ENCODE measurements at places on chromosomes 6 and 20.

- DNase-seq = no peak
Observed at GRCh38 chr6:8939615-8940014, 504.3 kb upstream of the SLC35B3 start.

GRCh38 chr6:8181160-8181881 is 79.0 kb upstream of the EEF1E1 start:
- DNase-seq = no peak

DNA sequence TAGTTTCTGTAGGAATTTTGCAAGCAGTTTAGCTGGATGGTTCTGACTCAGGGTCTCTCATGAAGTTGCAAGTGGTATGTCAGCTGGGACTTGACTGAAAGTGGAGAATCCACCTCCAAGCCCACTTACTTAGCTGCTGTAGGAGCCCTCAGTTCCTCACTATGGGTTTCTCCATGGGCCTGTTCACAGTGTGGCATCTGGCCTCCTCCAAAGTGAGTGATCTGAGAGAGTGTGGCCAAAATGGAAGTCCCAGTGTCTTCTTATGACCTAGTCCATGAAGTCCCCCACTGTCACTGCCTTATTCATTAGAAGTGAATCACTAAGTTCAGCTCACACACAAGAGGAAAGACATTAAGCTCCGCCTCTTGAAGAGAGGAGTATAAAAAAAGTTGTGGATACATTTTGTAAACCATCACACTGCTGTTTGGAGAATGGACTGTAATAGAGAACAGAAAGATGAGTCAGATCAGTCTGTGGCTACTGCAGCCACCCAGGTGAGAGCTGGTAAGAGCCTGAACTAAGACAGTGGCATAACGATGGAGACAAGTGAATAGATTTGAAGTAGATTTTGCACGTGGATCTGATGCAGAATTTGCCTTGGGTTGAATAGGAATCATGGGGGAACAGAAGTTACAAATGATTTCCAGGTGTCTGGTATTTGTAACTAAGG is 4.9 kb upstream of the NELFCD start:
- DNase-seq = no peak

DNA sequence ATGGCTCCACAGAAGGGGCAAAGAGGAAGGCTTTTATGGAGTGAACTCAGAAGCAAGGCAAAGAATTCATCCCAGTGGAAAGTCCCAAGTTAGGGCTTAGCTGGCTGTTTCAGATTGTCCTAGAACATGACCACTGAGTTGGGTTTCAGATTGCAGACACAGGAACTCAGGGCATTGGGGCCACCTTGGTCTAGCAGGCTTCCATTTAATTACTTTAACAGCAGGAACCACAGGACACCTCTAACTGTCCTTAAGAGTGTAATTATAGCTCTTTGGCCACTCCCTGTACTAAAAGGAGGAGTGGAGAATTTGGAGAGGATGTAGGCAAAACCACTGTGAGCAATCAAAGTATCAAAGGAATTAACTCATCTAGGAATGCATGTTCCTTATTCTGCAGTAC is 150.6 kb upstream of the AGPAT4 start:
- no peak for DNase-seq

DNA sequence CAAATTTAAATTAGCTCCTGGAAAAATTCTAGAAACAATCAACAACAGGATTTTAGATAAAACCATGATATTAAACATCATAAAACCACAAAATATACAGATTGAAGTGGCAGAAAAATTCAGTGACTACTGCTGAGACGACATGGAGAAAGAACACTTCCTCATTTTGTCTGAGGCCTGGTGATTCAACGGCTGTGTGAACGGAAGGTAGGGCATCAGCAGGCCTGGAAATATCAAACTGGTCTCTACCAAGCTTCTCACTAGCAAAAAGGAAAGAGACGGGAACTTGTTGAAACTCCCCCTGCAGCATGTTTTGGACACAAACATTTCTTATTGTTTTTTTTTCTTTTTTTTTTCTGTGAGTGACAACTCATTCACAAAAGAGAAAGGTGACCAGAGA is 58.0 kb upstream of the AHI1 start:
- DNase-seq = no peak

GRCh38 chr20:40524071-40524470 is 165.0 kb downstream of the MAFB start:
- DNase-seq = no peak

GRCh38 chr6:18632670-18633410 is 245.7 kb downstream of the RNF144B start:
- DNase-seq = no peak

DNA sequence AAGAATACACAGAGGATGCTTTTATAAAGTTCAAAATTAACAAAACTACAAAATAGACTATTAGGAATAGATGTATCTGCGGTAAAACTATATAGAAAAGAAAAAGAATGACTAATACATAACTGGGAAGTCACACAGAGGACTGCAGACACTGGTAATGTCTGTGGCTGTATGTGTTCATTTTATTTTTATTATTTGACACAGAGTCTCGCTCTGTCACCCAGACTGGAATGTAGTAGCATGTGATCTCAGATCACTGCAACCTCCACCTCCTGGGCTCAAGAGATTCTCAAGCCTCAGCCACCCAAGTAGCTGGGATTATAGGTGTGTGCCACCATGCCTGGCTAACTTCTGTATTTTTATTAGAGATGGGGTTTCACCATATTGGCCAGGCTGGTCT is 38.9 kb downstream of the ESF1 start:
- no peak for DNase-seq
